ENCODE measurements at places on chromosomes 4 and X. TPM values are rescaled to one million over a fixed set of nuclear protein-coding genes. Genes with fewer than 3 reads are reported as not detected.
A peak's percentile ranks its signal among the peaks of the same experiment; 100 is the strongest.

The MAP7D3 gene
- 11.6 TPM for polyA plus RNA-seq

The ENPEP gene
- 4.7 TPM for polyA plus RNA-seq

The ABLIM2 gene
- 0.87 TPM for polyA plus RNA-seq

GRCh38 chrX:105461016-105461415, 240.5 kb upstream of the TEX13A start:
- no peak for DNase-seq

GRCh38 chr4:77623091-77623490, 17.5 kb downstream of the CXCL13 start:
- DNase-seq = no peak

DNA sequence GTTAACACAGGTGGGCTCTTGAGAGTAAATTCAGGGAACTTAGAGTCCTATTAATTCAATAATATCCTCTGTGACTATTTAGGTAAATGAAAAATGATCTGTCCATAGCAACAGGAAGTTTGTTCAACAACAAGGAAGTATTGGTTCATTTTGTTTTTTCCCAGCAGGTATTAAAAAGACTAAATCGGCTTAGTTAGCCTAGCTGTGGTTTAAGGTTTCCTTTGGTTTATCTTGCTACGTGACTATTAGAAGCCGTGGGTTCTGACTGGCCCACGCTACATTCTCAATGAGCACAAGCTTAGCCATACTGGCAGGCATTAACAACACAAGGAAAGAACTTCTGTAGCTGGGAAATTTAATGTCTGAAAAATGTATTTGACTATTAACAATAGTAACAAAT, 168.8 kb upstream of the HS3ST1 start:
- DNase-seq = no peak

GRCh38 chr4:43481526-43481925, 589.0 kb downstream of the GRXCR1 start:
- DNase-seq = no peak

- DNase-seq = no peak
Measured at GRCh38 chr4:6123541-6123940, 76.8 kb downstream of the JAKMIP1 start.

DNA sequence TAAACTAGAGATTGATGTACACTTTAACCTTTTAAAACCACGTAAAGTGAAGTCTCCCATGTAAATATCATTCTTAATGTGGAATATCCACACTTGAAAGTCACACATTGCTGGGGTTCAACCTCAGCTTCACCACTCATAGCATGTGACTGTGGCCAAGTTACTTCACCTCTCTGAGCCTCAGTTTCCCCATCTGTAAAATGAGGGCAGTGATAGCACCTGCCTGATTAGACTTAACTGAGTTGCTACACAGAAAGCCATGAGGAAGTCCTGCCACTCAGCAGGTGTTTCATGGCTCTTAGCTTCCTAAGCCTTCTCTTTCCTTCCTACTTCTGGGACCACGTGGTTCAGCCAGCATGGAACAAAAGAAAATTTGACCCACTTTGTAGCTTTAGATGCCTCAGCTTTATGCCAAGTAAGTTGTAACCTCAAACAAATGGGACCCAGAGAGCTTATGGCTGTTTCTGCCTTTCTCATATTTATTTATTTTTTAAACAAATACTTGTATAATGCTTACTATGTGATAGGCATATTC, 277.3 kb upstream of the KLF3 start:
- no peak for DNase-seq

DNA sequence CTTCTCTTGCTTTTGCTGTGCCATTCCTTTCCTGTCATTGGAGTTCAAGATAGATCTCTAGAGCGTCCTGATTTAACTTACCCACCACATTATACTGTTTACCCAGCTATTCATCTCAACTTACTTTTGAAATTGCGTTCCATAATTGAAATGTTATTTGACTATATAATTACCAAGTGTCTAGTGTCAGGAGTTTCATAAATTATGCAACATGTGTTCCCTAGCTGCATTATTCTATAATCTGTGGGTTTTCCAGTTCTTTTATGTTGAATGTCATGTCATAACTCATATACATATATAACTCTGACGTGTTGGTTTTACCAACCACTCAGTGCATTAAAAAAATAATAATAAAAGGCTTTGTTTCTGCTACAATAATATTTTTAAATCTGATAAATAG, 285.9 kb upstream of the ARSJ start:
- no peak for DNase-seq

- no peak for DNase-seq
Measured at GRCh38 chrX:12767856-12768255, 23.4 kb upstream of the PRPS2 start.

DNA sequence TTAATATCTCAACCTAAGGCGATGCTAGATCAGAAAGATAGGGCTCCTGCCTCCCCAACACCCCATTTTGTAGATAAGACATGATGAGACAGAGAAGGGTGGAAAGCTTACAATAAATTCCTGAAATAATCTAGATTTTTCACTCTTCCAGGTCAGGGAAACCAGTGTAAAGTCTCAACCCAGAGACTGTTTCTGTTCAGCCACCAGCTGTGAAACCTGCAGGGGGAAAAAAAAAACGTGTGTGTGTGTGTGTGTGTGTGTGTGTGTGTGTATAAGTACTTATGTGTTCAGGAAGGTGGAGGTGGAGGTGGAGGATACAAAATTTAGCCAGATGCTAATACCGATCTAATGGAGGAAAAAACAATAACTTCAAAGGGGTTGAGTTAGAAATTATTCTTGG, 773 bp upstream of the ITM2A start:
- no peak for DNase-seq

DNA sequence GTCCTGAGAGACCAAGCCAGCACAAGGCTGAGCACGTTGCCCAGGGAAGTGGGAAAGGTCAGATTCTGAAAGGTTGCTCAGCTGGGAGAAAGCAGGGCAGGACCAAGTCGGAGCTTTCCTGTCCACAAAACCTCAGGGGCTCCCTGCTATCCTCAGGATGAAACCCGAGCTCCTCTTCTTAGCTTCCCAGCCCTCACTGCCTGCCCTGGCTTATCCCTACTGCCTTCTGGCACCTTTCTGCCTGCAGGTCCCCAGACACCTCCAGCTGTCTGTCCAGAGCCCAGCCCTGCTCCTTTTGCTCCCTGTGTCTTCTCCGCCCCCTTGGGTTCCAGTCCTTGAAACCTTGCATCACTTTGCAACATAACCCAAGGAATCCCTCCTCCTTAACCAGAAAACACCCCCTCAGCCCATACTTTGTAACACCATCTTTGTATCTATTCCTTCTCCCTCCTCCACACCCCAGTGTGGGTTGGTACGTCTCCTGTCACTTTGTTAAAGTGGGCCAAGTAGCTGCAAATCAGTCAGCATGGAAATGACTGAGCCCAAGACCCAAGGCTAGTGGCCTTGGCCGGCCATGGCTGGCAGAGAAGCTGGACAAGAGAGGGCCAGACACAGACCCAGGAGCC, 20.0 kb upstream of the PRRG3 start:
- no peak for DNase-seq

- no peak for DNase-seq
Measured at GRCh38 chr4:102734591-102735385, 26.0 kb downstream of the MANBA start.

- DNase-seq = no peak
Measured at GRCh38 chr4:66123831-66124413, 453.6 kb upstream of the EPHA5 start.

DNA sequence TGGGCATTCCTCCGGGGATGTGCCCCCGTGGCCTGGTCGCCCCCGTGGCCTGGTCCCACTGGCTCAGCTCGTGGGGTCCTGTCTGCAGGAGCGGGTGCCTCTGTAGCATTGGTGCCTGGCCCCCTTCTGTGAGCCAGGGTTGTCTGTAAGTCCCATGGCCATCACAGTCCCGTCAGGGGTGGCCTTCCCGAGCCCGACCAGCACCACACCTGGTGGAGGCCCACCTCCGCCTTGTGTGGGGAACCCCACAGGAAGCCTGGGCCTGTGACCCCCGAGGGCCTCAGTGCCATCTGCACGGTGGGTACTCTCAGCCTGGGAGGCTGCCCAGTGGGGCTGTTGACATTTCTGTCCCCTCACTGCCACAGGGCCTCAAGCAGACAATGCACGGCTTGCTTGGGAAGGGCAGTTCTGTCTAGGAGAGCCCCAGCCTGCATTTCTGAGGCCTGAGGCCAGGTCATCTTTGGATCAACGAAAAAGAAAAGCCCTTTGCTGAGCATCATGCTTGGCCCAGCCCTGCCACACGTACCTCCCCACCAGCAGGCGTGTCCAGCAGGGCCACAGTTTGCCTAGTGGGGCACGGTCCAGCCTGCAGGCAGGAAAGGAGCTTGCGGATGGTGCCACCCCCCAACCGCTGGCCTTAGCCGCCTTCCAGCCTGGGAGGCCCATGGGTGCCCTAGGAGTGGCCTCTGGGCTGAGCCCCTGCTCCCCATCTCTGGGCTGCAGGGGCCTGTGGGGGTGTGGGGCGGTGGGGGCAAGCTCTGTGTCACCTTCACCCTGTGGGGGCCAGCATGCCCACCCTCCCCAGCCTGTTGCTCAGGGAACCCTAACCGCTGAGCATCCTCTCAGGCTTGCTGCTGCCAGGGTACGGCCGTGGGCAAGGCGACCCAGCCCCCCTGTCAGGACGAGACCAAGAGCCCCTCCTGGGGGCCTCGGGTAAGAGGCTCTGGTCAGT, 23.2 kb downstream of the NKX1-1 start:
- DNase-seq = peak; percentile 24

- DNase-seq = no peak
Measured at GRCh38 chr4:168740691-168741090, 243.8 kb downstream of the PALLD start.

GRCh38 chr4:108544481-108544880, 75.9 kb upstream of the RPL34 start:
- DNase-seq = no peak

DNA sequence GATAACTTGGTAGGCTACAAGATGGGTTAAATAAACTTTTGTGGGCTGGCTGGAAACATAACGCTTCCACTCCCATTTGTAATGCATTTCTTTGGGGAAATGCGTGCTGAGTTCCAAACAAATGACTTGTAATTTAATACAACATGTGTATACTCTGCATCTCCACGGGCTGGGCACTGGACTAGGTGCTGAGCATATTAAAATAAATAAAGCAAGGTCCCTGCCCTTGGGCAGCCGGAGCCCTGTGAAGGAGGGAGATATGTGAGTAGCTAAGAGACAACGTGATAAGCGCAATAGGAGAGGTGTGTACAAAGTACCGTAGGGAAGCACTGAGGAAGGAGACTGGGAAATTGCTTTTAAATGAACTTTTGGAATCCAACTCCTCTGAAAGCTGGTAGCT, 147.2 kb upstream of the RBPJ start:
- no peak for DNase-seq

- DNase-seq = no peak
Measured at GRCh38 chrX:37829721-37830120, 17.6 kb downstream of the DYNLT3 start.

DNA sequence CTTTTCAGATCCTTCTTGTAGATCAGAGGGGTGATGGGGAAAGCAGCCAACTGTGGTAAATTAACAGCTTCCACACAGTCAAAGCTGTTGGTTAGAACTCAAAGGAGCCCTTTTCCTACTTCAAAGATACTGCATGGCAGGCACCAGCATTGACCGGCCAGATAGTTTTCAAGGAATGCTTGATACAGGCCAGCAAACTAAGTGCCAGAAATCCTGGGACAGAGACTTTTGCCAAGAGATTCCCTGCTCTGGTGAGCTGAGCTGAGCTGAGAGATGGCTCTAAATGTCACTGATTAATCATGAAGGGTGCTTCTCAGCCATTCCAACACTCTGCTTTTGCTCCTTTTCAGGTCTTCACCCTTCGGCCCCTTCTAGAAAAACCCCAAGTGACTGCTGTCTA, 131.6 kb upstream of the MED14 start:
- DNase-seq = no peak

- no peak for DNase-seq
Measured at GRCh38 chr4:154001193-154001592, 212.3 kb upstream of the SFRP2 start.

- no peak for DNase-seq
Measured at GRCh38 chr4:56099378-56099786, 150.6 kb downstream of the CEP135 start.

DNA sequence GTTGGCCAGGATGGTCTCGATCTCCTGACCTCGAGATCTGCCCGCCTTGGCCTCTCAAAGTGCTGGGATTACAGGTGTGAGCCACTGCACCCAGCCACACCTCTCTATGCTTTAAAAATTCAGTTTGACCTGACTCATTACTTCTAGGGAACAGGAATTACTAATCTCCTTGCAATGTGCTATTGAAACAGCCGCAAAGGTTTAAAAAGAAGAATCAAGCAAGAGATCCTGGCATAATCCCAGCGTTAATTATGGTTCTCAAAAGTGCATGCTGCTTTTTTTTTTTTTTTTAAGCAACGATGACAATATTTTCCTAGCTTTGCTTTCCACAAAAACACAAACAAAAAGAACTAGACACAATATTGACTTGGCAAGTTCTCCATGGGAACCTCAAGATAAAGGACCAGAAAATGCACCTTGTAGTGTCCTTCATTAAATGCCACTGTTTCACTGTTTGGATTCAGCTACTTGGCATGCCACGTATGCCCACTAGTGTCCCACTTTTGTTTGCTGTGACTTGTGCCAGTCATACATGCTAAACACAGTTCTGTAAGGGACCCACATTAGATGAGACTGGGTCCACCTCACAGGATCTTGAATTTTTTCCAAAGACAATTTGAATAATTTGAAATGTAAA, 112.6 kb upstream of the PPARGC1A start:
- no peak for DNase-seq

DNA sequence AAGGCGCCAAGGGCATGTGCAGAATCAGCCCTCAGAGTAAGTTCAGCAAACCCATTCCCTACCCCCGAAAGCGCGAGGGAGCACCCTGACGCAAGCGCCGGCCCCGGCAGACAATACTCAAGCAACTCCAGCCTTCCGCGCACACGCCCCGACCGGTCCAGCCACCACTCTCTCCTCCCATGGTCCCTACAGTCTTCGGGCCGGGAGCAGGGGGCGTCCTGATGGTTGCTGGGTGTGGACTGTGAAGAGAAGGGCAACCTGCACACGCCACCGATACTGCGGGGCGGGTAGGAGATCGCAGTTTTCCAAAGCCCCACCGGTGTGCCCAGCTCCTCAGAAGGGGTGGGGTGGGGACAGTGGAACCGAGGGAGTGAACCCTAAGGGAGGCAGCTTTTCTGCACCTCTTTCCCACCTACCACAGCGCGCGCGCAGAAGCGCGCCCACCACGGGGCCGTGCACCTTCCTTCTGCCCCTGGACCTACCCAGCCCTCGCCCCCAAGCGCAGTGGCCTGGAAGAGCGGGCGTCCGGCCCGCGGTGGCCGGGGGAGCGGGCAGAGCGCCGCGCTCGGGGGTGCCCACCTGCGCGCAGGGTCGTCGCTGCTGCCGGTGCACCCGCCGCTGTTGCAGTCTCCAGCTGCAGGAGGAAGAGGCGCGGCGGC, 650.2 kb upstream of the DIPK2B start:
- peak; percentile 14 for DNase-seq

GRCh38 chr4:165111906-165112367, 723 bp downstream of the TMEM192 start:
- DNase-seq = no peak

- DNase-seq = no peak
Measured at GRCh38 chr4:174222266-174222872, 61.1 kb downstream of the FBXO8 start.

- no peak for DNase-seq
Measured at GRCh38 chrX:23749129-23749528, 6.1 kb upstream of the ACOT9 start.
